KBM-7 (cell line): ENCODE measurements at places on chromosomes 2 and 18.

GRCh38 chr2:58629545-58630119 lies 388.5 kb upstream of the FANCL start:
- DNase-seq: no peak

DNA sequence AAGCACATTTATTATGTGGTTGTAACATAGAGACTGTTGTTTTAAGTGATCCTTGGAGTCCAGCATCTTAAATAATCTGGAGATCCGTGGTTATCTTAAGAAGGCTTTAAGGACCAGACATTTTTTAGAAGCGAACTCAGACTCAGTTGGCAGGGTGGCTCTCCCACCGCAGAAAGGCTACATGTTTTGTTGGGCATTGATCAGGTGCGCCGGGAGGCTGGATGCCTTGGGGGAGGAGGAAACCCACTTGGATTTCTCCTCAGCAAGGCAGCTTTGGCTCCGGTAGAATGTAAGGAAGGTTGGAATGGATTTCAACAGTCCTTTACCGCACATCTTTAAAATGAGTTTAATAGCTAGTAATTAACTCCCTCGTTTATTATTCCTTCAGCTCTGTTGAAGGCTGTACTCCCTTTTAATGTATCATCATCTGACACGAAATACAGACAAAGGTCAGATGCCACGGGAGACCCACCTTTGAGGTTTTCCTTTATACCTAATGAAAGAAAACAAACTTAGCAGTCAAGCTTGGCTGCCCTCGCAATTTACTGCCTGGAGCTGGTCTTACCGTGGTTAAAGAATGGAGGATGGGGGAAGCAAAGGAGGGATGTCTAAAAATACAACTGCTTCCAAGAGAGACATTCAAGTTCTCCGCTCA lies 1.2 kb downstream of the TMEM200C start:
- DNase-seq: no peak

- DNase-seq: no peak
Observed at GRCh38 chr2:181957668-181958067, 28.0 kb upstream of the PPP1R1C start.

- DNase-seq: no peak
Observed at GRCh38 chr2:180169474-180169873, 162.4 kb upstream of the CWC22 start.

- DNase-seq: no peak
Observed at GRCh38 chr2:115248066-115248465, 805.6 kb downstream of the DPP10 start.

GRCh38 chr2:75353131-75353530 lies 153.8 kb upstream of the TACR1 start:
- no peak for DNase-seq

- DNase-seq: no peak
Observed at GRCh38 chr2:215982465-215982875, 30.9 kb downstream of the MREG start.

DNA sequence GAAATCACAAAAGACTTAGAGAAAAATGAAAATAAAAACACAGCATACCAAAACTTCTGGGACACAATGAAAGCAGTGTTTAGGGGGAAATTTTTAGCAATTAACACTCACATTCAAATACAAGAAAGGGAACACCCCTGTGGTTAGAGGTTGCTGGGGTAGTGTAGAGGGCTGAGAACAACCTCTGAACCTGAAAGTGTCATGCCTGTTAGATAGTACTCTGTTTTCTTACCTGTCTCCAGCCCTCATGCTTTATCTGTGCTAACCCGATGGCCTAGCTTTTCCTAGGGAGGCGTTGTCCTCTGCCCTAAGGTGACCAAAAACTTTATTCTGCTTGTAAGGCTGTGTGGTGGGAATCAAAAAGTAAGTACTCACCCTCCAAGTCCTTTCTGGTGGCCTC lies 122.6 kb upstream of the OTX1 start:
- DNase-seq: no peak

DNA sequence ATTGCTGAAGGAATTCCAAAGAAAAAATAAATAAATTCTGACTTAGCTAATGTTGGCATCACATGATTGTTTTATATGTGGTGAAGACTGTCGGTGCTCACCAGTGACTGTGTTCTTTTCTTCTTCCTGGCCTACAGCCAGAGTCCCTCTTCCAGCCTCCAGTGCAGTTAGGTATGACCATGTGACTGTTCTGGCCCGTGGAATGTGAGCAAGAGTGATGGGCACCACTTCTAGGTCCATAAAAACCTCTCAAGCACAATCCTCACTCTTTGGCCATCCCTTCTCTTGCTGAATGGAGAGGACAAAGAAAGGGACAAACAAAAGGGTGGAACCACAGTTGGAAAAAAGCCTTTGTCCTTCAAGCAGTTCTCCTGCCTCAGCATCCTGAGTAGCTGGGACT lies 39.0 kb upstream of the BMPR2 start:
- DNase-seq: no peak

- no peak for DNase-seq
Observed at GRCh38 chr2:99188357-99188756, 7.4 kb downstream of the MRPL30 start.

- DNase-seq: no peak
Observed at GRCh38 chr18:68520406-68521075, 194.4 kb downstream of the TMX3 start.

DNA sequence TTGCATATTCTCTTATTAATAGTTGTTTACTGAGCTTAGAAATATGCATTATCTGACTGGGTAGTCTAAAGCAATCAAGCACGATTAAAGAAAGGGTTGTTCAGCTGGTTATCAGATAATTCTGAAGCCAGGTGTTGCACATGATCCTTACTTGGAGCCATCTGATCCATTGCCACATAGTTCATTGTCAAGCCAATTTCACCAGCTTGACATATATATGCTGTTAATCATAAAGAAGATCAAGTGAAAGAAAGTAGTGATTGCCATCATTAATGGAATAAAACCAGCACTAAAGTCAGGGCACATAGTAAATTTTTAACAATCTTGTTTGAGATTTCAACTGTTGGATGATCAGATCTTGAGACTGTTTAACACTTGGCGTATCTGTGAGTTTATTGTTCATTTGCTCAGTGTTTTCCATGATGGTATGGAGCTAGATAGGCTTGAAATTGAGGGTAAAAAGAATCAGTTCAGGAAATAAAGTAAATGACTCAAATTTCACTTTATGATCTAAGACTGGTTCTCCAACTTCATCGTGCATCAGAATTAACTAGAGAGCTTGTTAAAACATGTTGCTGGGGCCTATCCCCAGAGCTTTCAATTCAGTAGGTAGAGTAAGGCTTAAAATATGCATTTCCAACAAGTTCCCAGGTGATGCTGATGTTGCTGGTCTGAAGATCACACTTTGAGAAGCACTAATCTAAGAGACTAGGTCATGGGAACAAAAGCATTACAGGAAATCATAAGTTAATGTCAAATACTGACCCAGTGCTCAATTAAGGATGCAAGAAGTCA lies 539.6 kb downstream of the SATB2 start:
- DNase-seq: no peak

- DNase-seq: no peak
Observed at GRCh38 chr2:217857624-217858506, 144.9 kb downstream of the TNS1 start.

DNA sequence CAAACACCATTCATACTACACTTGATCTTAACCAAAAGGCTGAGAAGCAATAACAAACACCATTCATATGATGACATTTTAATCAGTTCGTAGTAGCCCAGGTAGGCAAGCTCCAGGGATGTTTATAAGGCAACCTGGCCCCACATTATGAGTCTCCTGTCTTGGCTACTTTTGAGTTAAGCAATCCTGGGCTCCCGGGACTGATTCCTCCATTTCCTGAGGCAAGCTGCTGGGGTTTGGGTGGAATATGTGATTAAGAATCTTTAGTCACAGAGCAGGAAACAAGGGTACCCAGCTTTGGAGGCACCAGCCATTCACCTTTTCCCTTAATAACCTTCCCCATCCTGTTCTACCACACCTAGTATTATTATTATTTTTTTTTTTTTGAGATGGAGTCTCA lies 24.5 kb upstream of the SPRED2 start:
- DNase-seq: no peak

GRCh38 chr2:232839411-232840079 lies 30.5 kb upstream of the SNORC start:
- peak; percentile 81 for DNase-seq

- no peak for DNase-seq
Observed at GRCh38 chr2:55088400-55088799, 38.1 kb upstream of the RTN4 start.

GRCh38 chr18:13548106-13548819 lies 178.1 kb downstream of the FAM210A start:
- peak; percentile 19 for DNase-seq

- no peak for DNase-seq
Observed at GRCh38 chr2:54164106-54164505, 48.7 kb downstream of the ACYP2 start.
